ENCODE measurements at places on chromosomes 5 and 9. TPM values are rescaled to one million over a fixed set of nuclear protein-coding genes. Genes with fewer than 3 reads are reported as not detected.

DNA sequence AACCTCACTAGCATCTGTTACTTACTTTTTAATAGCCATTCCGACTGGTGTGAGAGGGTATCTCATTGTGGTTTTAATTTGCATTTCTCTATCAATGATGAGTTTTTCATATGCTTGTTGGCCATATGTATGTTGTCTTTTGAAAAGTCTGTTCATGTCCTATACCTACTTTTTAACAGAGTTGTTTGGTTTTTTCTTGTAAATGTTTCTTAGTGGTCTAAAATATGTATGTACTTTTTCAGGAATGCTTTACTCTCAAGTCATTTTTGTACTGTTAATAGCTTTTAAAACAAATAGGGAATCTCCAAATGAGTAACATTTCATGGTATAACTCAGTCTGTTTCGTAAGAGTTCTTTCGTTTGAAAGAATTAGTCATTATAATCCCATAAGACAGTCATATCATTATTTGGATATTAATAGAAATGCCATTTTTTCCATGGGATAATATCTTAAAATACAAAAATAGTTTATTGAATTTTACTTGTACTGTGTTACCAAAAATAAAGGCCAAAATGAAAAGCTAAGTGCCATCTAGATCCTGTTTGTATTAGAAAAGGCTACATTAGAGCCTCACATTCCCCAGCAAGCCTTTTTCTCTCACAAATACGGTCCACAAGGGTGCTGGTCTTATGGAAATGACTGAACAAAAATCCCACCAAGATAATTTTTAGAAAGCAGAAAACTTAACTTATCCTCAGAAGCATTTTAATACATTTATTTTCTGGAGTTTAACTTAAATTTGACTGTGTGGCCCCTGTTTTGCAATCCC is 247.7 kb downstream of the PJA2 start:
- no peak for DNase-seq

- no peak for DNase-seq
Measured at GRCh38 chr9:95731876-95732275, 143.6 kb upstream of the ERCC6L2 start.

The HAVCR1 gene
- 0.72 TPM for total RNA-seq

The NRARP gene
- 3.1 TPM for total RNA-seq

DNA sequence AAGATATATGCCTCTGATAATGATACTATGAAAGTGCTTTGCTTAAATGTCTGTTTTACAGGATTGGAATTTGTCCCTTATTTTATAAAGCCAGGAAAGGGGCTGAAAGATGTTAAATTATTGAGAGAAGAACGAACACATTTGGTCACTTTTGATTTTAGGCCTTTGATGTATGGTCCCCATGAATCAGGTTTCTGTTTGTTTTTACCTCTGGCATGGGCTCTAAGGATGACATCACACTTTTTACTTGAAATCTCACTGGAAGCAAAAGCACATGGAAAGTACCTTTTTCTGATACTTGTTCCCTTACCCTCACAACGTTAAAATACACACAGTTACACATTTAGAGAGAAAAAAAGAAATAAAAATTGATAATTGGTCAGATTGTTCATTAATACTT is 6.9 kb downstream of the OTULIN start:
- DNase-seq: no peak

- no peak for DNase-seq
Measured at GRCh38 chr9:111114486-111114885, 76.2 kb upstream of the LPAR1 start.

DNA sequence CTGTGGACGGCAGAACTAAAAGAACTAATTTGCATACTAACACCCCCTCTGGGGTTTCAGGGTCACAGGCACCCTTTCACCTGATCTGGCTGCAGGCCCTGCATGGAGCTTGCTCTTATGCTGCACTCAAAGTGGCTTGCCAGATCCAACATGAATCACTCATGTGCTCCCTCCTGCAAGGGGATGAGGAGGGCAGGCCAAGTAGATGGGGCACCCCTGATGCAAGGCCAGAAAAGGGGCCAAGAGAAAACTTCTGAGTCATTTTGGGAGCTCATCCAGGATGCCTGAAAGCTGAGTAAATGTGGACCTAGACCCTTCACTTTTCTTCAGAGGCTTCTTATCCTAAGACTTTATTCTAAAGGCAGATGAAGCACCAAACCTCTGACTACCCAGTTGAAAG is 558.5 kb upstream of the PTGER4 start:
- no peak for DNase-seq

- DNase-seq: no peak
Measured at GRCh38 chr9:94908583-94909249, 182.2 kb downstream of the AOPEP start.

GRCh38 chr5:52821901-52822300 is 34.2 kb downstream of the ITGA1 start:
- no peak for DNase-seq

DNA sequence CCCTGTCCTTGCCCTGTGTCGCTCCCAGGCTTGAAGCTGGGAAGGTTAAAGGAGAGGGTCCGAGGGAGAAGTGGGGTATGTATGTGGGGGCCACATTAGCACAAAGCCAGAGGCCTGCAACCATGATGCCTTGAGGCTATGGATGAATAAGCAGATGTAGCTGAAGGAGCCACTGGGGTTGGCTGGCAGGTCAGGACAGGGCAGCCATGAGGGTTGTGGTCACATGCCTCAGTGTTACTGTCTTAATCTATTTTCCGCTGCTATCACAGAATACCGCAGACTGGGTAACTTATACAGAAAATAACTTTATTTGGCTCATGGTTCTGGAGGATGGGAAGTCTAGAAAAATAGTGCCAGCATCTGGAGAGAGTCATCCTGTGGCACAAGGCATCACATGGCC is 9.2 kb upstream of the GRHPR start:
- no peak for DNase-seq

- DNase-seq: no peak
Measured at GRCh38 chr5:142253938-142254337, 70.9 kb downstream of the SPRY4 start.

The SPARC gene
- 0.18 TPM for total RNA-seq

DNA sequence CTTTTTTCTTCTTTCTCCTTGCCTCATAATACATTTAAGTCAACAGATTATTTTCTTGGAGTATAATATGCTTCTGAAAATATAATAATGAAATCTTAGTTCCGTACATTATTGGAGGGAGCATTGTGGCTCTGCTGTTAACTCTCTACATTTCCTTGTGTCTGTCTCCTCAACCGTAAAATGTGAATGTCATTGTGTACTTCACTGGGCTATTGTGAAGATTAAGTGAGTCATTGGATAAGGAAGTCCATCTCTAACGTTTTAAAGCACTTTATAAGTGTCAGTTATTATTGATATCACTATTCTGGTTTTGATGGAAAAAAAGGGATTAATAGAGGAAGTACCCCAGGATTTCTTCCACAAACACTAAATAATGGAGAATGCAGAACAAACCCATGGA is 304.5 kb upstream of the RFX3 start:
- DNase-seq: no peak

GRCh38 chr5:135119481-135119880 is 85.5 kb upstream of the PITX1 start:
- no peak for DNase-seq

The ADRB2 gene
- total RNA-seq: 1.1 TPM

DNA sequence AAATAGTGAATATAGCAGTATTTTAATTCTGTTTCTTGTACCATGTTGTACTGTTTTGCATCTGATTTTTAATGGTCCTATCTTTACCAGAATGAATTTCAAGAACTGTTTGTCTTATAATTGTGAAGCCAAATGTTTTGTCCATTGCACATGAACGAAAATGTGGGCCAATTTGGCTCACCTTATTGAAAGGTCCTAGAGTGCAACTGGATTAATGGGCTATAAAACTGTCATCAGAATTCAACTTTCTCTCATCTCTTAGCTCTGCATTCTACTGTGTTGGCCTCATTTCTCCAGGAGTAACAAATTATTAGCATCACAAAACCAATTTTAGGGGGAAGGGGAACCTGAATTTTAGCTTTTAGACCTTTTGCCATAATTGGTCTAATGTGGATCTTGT is 179.4 kb upstream of the NUDT12 start:
- DNase-seq: no peak

The TLX3 gene
- not detected for total RNA-seq

- no peak for DNase-seq
Measured at GRCh38 chr5:87151547-87151946, 116.1 kb upstream of the RASA1 start.

- DNase-seq: no peak
Measured at GRCh38 chr5:174378121-174378874, 332.8 kb downstream of the NSG2 start.

The ZNF618 gene
- total RNA-seq: 0.08 TPM

The GPX3 gene
- not detected for total RNA-seq

The TBC1D2 gene
- 3.9 TPM for total RNA-seq

The SUB1 gene
- total RNA-seq: 304 TPM

DNA sequence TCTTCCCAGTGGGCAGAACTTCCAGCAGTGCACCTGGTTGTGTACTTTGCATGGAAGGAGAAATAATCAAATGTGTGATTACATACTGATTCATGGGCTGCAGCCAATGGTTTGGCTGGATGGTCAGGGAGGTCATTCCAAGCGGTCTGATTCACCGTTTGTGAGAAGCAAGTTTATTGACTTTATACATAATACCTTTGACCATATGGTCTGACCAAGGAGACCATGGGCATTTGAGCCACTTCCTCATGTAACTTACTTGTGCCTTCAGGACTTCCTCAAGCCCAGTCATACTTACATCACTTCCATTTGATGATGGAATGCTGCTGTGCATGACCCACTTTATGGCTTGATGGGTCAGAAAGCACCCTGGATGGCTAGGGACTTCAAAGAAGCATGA is 41.1 kb downstream of the DAP start:
- no peak for DNase-seq

The PIP5KL1 gene
- 6.8 TPM for total RNA-seq

- no peak for DNase-seq
Measured at GRCh38 chr9:105967797-105968196, 273.5 kb downstream of the TMEM38B start.

DNA sequence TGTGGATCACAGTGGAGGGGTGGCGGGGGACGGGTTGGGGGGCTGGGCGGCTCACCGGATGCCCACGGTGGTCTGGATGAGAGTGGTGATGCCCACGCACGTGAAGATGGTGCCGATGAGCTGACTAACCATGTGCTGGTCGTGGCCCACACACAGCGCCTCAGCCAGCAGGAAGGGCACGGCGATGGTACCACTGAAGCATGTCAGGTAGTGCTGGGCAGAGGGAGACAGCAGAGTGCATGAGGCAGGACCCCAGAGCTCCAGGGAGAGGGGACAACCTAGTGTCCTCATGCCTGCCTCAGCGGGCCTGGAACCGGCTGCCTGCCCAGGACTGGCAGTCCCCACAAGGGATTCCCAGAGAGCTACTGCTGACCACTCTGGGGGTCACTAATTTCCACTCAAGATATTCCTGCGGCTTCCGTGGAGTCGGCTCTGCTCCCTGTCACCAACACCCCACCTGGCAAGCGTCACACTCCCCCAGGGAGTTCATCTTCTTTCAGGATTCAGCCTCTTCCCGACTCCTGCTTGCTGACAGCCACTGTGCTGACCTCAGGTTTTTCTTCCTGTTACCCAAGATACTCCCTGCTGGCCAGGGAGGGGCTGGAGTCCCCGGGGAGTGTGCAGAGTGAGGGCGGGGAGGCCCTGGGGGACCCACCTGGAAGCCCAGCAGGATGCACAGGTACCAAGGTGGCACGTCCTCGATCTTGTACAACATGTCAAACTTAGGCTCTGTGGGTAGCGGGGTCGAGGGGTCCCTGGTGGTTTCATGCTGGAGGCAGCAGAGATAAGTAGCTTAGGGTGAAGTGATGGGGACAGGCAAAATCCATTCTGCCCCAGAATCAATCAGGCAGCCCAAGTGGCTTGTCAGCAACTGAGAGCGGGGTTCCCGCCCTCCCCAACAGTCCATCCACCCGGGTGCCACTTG is 998 bp downstream of the SLC23A1 start:
- no peak for DNase-seq

The PCDHGB7 gene
- 0.08 TPM for total RNA-seq

DNA sequence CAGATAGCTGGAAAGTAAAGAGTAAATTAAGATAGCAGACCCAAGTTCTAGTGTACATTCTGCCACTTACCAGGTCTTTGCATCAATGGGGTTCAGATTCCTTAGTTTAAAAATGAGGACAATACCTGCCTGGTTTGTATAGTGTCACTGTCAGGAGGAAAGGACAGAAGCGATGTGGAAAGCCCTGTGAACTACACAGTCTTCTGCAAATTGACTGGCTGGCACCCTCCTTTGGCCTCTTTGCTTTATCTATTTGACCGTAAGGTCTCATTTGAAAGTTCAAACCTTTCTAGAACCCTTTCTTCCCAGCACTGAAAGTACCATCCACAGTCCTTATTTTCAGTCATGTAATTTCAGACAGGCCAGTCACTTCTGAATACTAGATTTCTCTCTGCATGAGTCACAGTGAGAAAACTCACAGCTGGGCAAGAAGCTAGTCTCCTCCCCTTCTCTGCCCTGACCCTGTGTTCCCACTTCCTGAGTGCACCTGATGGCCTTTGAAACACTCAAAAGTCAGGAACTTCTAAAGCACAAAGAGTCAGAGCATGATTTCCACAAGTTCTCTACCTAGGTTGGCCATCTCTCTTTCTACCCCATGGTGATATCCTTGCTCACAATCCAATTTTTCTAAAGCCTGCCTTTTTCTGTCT is 91.3 kb upstream of the RASEF start:
- no peak for DNase-seq

The YIPF5 gene
- 47.8 TPM for total RNA-seq

DNA sequence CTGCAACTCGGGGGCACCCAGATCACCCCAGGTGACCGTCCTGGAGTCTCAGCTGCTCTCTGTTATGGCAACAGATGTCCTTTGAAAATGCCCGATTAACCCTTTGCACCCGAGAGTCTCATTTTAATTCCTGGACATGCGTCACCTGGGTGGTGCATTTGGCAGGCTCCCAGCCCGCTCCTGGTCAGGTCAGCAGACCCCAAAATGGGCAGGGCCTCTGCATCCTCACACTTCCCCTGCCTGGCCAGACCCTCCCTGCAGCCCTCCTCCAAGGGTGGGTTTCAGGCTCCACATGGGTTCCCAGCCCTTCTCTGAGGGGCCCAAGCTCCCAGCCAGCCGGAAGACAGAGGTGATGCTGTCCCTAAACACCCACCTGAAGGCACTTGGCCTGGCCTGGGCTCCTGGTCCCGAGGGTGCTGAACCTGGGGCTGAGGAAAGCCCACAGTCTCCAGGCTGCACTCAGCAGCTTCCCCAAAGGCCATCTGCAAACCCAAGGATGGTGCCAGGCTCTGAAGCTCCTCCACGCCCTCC is 69.4 kb downstream of the PSMB7 start:
- no peak for DNase-seq

The JMY gene
- total RNA-seq: 7.4 TPM

The SKIC3 gene
- 109 TPM for total RNA-seq

The TNFSF15 gene
- 0.43 TPM for total RNA-seq

GRCh38 chr5:135130261-135131215 is 96.5 kb upstream of the PITX1 start:
- no peak for DNase-seq

DNA sequence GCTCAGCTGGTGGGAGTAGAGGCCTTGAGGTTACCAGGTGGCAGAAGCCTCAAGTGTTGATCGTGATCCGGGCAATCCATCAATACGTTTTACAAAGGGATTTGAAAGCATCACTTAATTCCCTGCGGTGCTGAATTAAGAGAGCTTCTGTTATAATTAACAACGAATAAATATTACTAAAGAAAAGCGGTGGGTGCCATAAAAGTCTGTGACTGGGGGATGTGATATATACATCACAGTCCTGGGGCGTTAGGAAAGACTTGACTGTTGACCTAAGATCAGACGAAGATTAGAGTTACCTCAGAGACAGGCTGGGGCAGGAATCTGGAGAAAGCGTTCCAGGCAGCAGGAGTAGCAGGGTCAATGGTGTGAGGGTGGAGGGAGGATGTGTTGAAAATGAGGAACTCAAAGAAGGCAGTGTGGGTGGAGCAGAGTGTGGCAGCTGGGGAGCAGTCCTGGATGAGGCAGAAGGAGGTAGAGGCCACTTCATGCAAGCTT is 6.7 kb upstream of the C5orf63 start:
- DNase-seq: no peak

Data from activated naive CD4-positive, alpha-beta T cell treated with anti-CD3 and anti-CD28 coated beads, Interleukin-2, amount 50 U/mL, for 72 hours (primary cell).